ENCODE measurements at places on chromosomes 13 and 19.

- no peak for DNase-seq
Measured at GRCh38 chr19:14021474-14021873, 6.5 kb upstream of the RLN3 start.

- DNase-seq, result no peak
Measured at GRCh38 chr13:41490371-41491015, 33.1 kb downstream of the RGCC start.

DNA sequence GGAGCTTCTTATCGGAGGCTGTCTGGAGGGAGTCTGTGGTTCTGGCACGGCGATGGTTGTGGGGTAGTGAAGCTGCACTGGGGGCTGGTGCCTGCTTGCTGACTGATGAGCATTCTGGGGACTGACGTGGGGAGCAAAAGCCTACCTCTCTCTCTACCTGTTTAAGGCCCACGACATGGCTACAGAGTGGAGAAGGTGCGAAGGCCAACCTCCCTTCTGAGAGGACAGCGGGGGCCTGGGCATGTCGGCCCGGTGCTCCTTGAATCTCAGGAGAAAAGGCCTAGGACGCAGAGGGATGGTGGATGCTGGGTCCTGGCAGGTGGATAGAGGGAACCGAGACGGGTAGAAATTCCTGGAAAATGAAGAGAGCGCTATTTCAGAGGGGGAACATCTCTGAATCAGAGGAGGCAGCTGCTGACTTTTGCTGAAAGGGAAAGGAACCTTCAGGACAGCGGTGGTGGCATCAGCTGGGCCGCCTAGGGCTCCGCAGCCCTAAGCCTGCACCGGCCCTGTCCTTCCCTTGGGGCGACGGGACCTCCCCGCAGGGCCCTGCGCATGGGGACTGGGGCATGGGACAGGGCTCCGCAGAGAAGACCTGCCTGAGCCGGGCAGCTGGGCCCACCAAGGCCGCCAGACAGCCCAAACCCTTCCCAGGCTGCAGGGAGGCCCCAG is 35.0 kb upstream of the MEDAG start:
- no peak for DNase-seq

GRCh38 chr13:31528176-31528575 is 211.2 kb upstream of the RXFP2 start:
- no peak for DNase-seq

- no peak for DNase-seq
Measured at GRCh38 chr19:1147934-1148549, 26.0 kb downstream of the SBNO2 start.

- no peak for DNase-seq
Measured at GRCh38 chr19:27657271-27658051, 1555.5 kb downstream of the UQCRFS1 start.
